ENCODE measurements at places on chromosomes 5 and 9. TPM values are rescaled to one million over a fixed set of nuclear protein-coding genes. Genes with fewer than 3 reads are reported as not detected.

DNA sequence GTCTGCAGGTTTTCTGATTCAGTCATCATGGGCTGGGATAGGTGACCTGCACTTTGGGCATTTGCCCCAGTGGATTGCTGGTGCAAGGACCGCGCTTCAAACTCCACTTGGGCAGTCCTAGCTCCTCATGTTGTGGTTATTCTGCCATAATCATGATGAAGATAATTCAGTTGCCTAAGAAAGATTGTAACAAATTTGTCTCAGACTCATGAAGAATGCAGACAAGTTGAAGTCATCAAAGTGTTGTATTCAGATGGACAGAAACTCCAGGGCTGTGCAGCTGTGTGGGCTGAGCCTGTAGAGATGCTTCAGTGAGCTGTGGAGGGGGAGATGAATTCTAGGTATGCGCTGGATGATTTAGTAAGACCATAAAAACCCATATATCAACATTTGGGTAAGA, 38.5 kb downstream of the TARS1 start:
- H3K27me3 ChIP-seq, result no peaks in the 10 kb centered on the region
- H3K4me1 ChIP-seq, result peaks cover 2% of the 10 kb centered on the region
- H3K4me3 ChIP-seq, result no peak overlapping the region
- H3K27ac ChIP-seq, result no peak overlapping the region
- no peak for DNase-seq
- peaks cover 11% of the 10 kb centered on the region for H3K36me3 ChIP-seq

AIF1L gene
- 68.2 TPM for polyA plus RNA-seq

DNA sequence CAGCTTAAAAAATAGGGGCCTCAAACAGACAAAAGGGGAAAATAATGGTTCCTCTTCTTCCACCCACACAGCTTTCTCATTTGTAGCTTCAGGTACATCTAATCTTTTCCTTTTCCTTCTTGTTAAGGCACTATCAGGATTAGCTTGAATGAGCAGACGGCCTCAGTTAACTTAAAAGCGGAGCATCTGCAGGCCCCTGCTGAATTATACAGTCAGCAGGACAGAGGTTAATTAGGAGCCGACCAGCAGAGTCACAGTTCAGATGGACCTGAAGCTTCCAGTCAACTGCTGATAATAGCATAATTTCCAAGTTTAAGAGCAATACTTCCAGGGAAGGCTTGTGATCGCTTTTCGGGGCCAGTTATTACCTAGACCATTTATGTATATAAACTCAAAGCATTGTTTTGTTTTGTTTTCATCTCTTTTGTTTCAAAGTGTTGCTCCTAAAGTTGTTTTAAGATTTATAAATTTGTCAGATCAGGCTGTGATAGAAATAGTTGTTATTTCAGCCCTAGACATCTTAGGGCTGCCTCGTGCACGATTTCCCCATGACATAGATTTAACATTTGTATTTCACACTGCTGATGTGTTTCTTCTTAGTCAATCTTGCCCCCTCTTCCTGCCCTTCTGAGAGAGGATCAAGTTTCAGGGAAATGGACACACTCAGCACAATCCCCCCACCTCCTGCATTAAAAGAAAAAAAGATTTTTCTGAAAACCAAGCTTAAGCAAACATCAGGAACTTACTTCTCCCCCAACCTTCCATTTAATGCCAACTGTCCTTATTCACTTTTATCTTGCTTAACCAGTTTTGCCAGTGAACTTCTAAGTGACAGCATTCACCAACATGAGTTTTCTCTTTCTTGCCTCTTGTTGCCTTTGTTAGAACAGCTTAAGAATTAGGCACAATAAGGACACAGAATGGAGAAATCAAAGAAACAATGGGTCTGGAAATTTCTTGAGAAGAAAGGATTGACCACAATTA, 449.8 kb downstream of the ARHGEF28 start:
- no peak overlapping the region for H3K4me3 ChIP-seq
- H3K27me3 ChIP-seq, result no peaks in the 10 kb centered on the region
- no peak overlapping the region for H3K27ac ChIP-seq
- peaks cover 3% of the 10 kb centered on the region for H3K4me1 ChIP-seq
- H3K36me3 ChIP-seq, result no peaks in the 10 kb centered on the region

GLDC gene
- polyA plus RNA-seq, result 48.8 TPM

GRCh38 chr9:107404161-107404560, 85.4 kb downstream of the KLF4 start:
- DNase-seq, result no peak
- no peaks in the 10 kb centered on the region for H3K4me1 ChIP-seq
- no peak overlapping the region for H3K27ac ChIP-seq
- no peak overlapping the region for H3K4me3 ChIP-seq
- no peaks in the 10 kb centered on the region for H3K36me3 ChIP-seq

GTF2H2C gene
- 14.6 TPM for polyA plus RNA-seq

DNA sequence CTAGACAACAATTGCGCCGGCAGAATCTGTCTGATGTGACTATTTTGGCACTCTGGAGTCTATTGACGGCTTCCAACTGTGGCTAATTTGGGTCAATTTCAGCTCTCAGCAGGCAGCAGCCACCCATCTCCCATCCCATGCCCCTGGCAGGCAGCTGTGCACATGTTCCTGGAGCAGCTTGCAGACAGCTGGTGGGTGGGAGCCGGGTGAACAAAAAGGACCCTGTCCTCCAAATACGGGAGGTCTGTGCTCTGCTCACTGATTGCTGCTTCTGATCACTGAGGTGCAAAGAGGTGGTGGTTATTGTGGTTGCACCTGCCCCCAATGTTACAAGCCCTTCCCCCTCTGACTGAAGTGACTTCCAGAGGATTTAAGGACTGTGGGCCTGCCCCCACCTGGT, 45.0 kb upstream of the N4BP3 start:
- no peaks in the 10 kb centered on the region for H3K27me3 ChIP-seq
- H3K36me3 ChIP-seq, result no peaks in the 10 kb centered on the region
- no peak overlapping the region for H3K4me3 ChIP-seq
- H3K27ac ChIP-seq, result no peak overlapping the region

DNA sequence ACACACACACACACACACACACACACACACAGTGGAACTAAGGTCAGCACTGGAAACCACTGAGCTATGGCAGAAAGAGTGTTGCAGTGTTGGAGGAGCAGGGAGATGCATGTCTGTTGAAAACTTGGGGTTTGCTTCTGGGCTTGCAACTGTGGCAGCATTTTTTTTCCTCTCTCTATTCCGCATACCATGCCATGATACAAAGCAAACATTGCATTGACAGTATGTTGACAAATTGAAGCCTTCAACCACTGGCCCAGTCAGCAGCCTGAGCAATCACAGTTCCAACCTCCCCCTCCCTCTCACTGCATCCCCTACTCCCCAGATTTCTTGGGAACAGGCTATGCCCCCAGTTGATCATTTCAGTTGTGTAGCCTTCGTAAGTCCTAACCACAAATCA, 478.1 kb upstream of the WWC1 start:
- H3K4me1 ChIP-seq, result no peaks in the 10 kb centered on the region
- H3K27ac ChIP-seq, result no peak overlapping the region
- H3K36me3 ChIP-seq, result no peaks in the 10 kb centered on the region
- H3K4me3 ChIP-seq, result no peak overlapping the region

GRCh38 chr9:2027543-2028160, 12.5 kb downstream of the SMARCA2 start:
- no peak overlapping the region for H3K4me3 ChIP-seq
- peaks cover 14% of the 10 kb centered on the region for H3K4me1 ChIP-seq
- DNase-seq, result no peak
- H3K27me3 ChIP-seq, result no peaks in the 10 kb centered on the region
- H3K36me3 ChIP-seq, result no peaks in the 10 kb centered on the region

DNA sequence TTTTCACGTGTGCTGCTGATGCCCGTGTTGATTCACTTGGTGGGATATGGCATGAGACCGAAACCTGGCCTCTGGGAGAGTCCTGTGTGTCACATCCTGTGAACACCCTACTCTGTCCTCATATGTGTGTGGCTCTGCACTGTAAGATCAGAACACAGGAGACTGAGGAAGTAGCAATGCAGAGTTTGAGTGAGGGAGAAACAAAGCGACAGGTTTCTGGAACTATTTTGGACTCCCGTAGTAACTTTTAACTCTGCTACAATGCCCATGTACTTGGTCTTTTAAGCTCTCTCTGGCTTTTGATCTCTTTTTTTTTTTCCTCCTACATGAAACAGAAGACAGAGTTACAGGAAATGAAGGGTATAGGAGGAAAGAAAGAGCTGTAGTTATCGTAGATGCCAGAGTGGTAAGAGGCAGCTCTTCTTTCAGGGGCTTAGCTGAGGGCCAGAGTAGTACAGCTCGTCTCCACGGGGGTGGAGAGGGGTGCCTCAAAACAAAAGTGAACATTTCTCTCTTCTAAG, 26.6 kb downstream of the GRAMD2B start:
- no peak overlapping the region for H3K27ac ChIP-seq
- no peaks in the 10 kb centered on the region for H3K36me3 ChIP-seq
- H3K4me3 ChIP-seq, result no peak overlapping the region

GRCh38 chr9:27800159-27800558, 226.9 kb upstream of the C9orf72 start:
- no peaks in the 10 kb centered on the region for H3K36me3 ChIP-seq
- no peaks in the 10 kb centered on the region for H3K4me1 ChIP-seq
- H3K4me3 ChIP-seq, result no peak overlapping the region
- no peak overlapping the region for H3K27ac ChIP-seq
- DNase-seq, result no peak
- H3K27me3 ChIP-seq, result no peaks in the 10 kb centered on the region
